Fibroblast of pulmonary artery (primary cell): ENCODE measurements at places on chromosomes 2 and 18.

DNA sequence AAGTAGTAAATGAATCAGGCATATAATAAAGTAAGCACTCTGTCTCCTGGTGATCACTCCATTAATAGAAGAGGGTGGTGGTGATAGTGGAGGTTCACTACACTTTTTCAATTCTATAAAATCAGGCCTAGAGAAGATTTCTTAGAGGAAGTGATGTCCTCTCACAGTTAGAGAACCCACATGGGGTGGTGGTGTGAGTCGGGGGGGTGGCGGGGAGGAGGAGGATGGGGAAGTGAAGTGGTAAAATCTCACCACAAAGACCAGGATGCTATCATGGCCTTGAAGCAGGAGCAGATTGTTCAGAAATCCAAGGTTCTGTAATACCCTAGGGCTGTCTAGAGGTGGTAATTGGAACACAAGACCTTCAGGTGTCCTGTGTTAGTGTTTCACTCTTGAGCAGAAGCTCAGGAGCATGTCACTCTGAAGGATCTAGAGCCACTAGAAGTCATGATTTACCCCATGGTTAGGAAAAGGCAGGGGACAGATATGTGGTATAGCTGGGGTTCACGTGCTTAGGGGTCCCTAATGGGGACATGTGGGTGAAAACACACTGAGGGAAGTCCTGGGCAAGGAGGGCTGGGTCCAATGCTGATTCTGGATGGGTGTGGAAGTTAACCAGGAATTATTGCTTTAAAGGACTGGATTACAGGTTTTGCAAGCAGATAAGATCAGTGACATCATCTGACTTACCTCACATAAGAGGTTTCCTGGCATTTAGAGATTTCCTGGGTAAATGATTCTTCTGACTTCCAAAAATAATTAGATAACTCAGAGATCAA is 31.0 kb downstream of the RNF125 start:
- DNase-seq: no peak

DNA sequence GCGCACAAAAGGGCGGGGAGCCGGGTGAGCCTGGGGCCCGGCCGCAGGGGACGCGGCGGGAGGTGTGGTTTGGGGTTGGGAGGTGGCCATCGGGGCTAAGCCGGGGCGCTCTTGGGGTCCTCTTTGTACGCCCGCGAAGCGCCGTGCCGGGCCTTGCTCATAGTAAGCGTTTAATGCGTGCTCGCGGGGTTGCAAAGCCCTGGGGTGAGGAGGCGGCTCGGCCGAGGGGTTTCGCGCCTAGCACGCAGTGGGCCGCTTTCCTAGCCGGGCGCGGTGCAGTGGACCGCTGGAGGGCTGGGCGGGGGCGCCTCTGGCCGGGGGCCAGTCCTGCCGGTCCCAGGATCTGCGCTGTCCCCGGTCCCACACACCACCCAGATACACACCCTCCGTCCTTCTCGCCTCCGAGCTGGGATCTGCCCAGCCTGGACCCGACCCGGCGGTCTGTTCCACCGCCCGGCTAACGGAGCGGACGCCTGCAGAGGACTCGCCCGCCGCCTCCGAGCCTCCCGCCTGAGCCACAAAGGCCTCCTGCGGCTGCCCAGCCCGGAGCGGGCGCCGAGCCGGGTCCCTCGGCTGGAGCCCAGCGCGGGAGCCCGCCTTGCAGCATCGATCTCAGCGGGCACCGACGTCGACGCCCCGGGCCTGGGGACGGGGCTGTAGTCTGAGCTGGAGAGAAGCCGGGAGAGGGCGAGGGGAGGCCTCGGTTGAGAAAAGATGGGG is 564 bp downstream of the DPYSL5 start:
- DNase-seq: no peak

DNA sequence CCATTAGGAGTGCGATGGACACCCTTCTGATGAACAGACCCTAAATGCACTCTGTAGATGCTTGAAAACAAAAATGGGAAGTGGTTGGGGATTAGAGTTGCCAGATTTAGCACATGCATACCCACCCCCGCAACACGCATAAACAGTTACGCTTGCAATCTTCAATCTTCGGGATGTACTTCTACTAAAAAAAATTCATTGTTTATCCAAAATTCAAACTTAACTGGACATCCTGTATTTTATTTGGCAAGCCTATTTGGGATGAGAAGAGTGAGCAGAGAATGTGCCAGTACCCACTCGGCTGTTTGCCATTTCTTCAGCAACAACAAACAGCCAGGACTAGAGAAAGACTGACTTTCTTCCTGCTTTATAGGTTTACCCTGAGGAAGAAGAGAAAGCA is 18.4 kb downstream of the KIAA2012 start:
- DNase-seq: no peak

GRCh38 chr2:121944072-121944831 is 188.8 kb downstream of the TSN start:
- peak; percentile 92 for DNase-seq

DNA sequence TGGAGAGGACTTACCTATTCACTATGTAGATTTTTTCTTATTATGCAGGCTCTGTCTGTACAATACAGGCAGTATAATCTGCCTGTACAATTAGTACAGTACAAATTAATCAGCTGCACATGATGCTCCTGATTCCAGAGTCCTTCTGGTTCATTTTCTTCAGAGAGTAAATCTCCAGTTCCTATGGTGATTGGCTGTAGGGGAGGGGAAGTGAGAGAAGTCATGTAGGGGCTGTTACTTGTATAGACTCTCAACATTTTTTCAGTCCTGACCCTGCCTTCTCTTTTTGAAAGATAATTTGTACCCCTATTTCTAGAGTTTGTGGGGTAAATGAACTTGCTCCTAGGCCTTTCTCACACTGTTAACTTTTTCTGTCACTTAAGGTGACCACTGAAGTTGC is 54.5 kb downstream of the PTPN4 start:
- DNase-seq: no peak

DNA sequence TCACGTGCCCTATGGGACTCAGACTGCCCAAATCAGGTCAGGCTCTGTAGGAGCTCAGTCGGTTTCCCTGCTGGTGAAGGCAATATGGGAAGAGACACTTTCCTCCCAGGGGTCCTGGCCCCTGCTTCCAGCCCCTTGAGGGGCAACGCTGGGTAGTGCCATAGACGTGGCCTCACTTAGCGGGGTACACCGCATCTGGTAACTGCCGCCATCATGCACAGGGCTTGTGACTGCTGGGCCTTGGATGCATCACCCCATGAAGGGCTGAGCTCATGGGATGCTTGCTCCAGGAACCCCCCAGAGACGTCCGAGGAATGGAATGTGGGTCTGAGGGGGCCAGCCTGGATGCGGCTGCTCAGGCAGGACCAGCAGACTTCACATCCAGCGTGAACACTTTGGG is 127.3 kb upstream of the HDAC4 start:
- DNase-seq: no peak

DNA sequence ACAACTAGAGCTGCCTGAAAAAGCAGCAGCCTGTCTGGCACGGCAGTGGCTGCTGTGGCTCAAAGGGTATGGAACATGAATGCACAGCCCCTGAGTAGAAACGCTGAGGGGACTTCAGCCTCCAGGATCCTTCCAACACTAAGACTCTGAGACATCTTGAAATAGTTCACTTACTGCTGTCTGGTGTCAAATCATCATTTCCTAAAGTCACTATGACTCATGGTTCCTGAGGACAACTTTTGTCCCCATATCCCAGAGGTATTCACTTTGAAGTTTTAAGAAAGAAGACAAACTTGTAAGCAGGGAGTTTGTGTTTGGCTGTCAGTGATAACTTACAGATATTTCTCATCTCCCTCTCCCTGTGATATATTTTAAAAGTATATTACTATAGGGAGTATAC is 33.3 kb upstream of the NEB start:
- DNase-seq: no peak

GRCh38 chr18:10094655-10095054 is 180.8 kb downstream of the VAPA start:
- no peak for DNase-seq

DNA sequence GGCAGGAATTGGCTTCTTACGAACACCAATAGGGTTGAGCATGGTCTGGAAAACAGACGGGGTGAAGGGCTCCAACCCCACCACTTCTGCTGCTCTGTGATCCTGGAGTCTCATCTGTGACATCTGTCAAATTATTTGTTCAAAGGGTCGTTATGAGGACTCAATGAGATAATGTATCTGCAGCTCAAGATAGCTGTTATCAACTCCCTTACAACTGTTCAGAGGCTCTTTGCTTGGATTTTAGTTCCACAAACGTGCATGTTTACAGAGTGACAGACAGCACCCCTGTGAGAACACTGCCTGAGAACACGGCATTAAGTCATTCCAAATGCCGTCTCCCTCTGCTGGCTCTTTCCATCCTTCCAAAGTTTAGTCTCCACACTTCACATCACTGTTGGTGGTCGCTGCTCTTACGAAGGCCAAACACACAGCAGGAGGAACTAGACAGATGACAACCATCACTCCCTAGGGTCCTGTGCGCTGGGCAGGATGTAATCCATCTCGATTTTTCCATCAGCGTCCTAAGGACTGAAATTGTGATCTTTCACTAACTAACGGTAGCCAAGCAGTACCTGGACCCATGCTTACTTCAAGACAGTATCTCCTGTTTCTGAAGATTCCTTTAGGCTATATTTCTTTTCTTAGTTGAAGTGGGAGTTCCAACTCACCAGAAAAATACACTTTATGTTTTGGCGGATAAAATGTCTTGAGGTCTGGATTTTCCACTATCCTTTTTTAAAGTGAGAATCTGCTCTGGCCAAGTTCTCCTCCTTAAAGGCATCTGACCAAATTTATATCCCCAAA is 220.3 kb downstream of the ANAPC1 start:
- DNase-seq: peak; percentile 47

GRCh38 chr2:215579809-215580208 is 143.9 kb upstream of the FN1 start:
- peak; percentile 87 for DNase-seq

DNA sequence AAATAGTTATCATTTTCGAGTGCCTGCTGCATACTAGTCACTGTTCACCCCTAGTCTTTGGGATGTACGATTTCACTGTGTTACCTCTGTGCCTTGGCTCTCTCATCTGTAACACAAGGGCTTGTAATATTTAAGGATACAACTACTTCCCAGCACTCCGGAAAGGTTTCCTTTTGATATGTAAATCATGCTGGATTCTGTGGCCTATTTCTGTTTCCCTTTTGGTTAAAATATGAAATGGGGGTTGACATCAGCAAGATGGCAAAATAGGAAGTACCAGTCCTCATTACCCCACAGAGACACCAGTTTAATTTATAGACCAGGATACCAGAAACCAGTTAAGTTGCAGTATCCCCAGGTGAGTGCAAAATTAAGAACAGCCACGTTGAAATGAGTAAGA is 23.5 kb downstream of the PSMG2 start:
- DNase-seq: no peak
